ENCODE measurements at places on chromosomes 6 and 20. TPM values are rescaled to one million over a fixed set of nuclear protein-coding genes. Genes with fewer than 3 reads are reported as not detected.

GRCh38 chr6:31779908-31780307 is 2.8 kb upstream of the VWA7 start:
- no peaks in the 10 kb centered on the region for H3K27me3 ChIP-seq
- H3K4me3 ChIP-seq: no peak overlapping the region
- peaks cover 19% of the 10 kb centered on the region for H3K4me1 ChIP-seq
- no peak for DNase-seq
- peaks cover 49% of the 10 kb centered on the region for H3K36me3 ChIP-seq

GRCh38 chr6:33430991-33431879 is 11.4 kb downstream of the SYNGAP1 start:
- DNase-seq: peak; percentile 69
- H3K4me3 ChIP-seq: peak overlapping the region; percentile 9
- no peaks in the 10 kb centered on the region for H3K27me3 ChIP-seq
- H3K36me3 ChIP-seq: peaks cover 35% of the 10 kb centered on the region

DNA sequence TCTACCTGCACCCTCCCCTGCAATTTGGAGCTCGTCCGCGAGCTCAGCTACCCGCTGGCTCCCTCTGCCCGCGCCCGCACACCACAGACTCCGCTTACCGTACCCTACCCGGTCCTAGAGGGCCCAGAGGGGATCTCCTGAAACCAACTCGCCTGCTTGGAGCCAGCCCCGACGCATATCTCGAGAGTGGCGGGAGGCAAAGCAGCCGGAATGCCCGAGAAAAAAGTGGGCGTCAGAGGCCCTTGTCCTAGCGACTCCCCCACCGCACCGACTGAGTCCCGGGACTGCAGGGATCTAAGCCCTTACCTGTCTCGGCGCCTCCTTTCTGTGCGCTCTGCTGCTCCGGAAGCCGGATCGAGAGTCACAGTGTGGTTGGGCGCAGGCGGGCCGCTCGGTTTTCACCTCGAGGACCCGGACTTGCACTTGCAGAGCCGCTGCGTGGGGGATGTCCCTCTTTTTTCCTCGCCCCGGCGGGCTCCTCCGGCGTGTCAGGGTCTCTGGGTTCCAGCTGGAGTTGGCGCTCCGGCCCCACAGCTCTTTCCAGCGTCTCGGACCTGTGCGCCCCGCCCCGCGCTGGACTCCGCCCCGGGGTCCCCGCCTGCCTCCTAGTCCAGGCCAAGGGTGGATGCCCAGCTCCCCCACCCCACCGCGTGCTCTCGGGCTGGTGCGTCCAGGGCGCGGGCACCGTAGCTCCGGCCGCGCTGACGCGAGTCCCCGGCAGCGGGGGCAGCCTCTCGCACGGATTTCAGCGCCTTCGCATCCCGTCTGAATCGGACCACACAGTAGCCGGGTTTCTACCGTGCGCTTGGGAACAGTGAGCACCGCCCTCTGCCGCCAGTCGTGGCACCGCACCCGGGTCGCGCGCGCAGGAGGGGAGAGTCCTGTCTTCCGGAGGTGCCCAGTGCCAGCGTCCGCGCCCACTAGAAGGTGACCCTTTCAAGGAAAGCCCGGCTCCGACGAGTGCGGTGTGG is at the start of gene PROKR2:
TSS of gene PROKR2 (minus strand) at position 767 of the 971 bp plus-strand sequence. CDS start 2,585 bp downstream, outside the sequence.
- H3K4me3 ChIP-seq: peak within 1 kb of the TSS; percentile 17
- no peaks in the 10 kb centered on the region for H3K36me3 ChIP-seq
- H3K27ac ChIP-seq: no peak within 1 kb of the TSS
- peaks cover 2% of the 10 kb centered on the region for H3K4me1 ChIP-seq
- peaks cover 56% of the 10 kb centered on the region for H3K27me3 ChIP-seq

The TMEM244 gene
- not detected for total RNA-seq

GRCh38 chr6:143218233-143218632 is 157.5 kb downstream of the AIG1 start:
- no peaks in the 10 kb centered on the region for H3K4me1 ChIP-seq
- no peaks in the 10 kb centered on the region for H3K27me3 ChIP-seq
- no peak for DNase-seq
- H3K36me3 ChIP-seq: no peaks in the 10 kb centered on the region
- H3K27ac ChIP-seq: no peak overlapping the region

DNA sequence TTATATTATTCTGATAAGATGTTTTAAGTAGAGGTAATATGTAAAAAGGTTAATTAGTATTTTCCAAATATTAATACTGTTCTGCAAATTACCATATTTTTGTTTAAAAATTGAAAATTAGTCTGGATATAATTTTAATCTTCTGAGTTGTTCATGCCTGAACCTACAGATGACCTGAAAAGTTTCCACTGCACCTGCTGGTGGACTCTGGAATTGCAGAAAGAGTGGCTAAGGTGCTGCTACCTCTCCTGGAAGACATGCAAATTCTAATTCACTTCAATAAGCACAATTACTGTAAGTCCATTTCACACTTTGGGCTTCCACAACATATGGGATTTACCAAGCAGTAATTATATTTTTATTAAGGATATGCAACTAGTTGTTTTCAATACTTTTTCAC is 77.7 kb upstream of the OLIG3 start:
- no peak overlapping the region for H3K4me3 ChIP-seq
- no peaks in the 10 kb centered on the region for H3K4me1 ChIP-seq
- peak; percentile 45 for DNase-seq
- no peaks in the 10 kb centered on the region for H3K36me3 ChIP-seq
- no peak overlapping the region for H3K27ac ChIP-seq
- peaks cover 66% of the 10 kb centered on the region for H3K27me3 ChIP-seq

GRCh38 chr20:15289337-15289736 is 951.9 kb upstream of the FLRT3 start:
- H3K4me3 ChIP-seq: no peak overlapping the region
- DNase-seq: no peak
- no peak overlapping the region for H3K27ac ChIP-seq
- H3K36me3 ChIP-seq: no peaks in the 10 kb centered on the region

The VAPB gene
- 36.2 TPM for total RNA-seq

DNA sequence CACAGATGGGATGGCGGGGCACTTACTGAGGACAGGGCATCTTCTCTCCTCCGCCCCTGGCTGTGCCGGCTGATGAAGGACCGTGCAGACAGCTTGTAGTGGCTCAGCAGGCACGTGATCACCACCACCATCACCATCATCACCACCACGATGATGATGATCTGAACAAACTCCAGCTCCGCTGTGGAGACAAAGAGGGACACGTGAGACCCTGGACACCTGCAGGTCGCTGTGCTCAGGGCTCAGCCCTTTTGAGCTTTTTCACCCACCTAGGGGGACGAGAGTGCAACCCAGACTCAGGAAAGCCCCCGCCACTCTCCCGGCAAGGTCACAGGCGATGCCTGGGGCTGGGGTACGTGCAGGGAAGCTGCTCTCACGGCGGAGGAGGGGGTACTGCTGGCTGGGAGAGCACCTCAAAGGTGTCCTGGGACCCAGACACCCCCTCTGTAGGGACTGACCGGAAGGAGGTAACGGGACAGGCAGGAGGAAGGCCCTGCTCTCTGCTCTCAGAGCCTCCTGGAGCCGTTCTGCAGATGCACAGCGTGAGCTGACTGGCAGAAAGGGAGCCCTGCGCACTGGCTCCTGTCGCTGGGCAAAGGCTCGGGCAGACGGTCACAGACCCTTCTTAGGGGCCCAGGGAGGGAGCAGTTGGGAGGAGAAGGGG is 39.4 kb upstream of the ZBP1 start:
- H3K27ac ChIP-seq: no peak overlapping the region
- no peaks in the 10 kb centered on the region for H3K36me3 ChIP-seq
- H3K4me1 ChIP-seq: peaks cover 5% of the 10 kb centered on the region
- H3K4me3 ChIP-seq: no peak overlapping the region
- H3K27me3 ChIP-seq: no peaks in the 10 kb centered on the region

The PLCB4 gene
- not detected for total RNA-seq

- H3K4me3 ChIP-seq: no peak overlapping the region
- H3K27ac ChIP-seq: no peak overlapping the region
- no peaks in the 10 kb centered on the region for H3K36me3 ChIP-seq
- H3K4me1 ChIP-seq: peaks cover 4% of the 10 kb centered on the region
Measured at GRCh38 chr6:29995340-29995777, 53.0 kb downstream of the HLA-A start.

DNA sequence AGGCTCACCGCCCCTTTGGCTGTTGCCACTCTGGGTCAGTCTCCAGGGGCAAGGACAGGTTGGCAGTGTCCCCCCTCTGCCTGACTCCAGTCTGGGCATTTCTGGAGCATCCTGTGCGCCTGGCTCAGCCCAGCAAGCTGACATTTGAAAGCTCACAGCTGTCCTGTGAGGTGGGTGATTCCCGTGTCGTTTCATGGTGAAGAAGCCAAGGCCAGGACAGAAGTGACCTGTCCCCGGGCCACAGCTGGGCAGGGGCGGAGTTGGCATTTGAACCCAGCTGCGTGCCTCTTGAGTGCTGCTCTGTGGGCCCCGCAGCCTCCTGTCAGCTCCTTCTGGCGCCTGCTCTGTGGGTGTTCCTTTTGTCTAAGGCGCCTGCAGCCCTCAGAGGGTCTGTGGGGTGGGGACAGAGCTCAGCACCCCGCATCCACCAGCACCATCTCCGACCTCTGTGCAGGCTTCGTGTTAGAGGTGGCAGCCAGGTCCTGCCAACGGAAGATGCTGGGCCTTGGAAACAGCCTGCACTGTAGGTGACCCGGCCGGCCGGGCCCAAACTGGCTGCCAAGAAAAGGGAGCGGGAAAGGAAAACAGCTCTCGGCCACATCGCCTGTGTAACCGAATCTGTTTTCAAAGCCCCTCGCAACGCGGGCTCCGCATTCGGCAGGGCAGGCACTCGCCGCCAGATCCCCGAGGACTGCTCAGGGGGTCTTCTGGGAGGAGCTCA is 5.8 kb upstream of the GATA5 start:
- H3K27ac ChIP-seq: no peak overlapping the region
- H3K36me3 ChIP-seq: no peaks in the 10 kb centered on the region
- peaks cover 62% of the 10 kb centered on the region for H3K27me3 ChIP-seq
- no peaks in the 10 kb centered on the region for H3K4me1 ChIP-seq
- DNase-seq: no peak

The CD109 gene
- total RNA-seq: 24.4 TPM

GRCh38 chr6:31819871-31820299 is 4.5 kb downstream of the HSPA1A start:
- no peak for DNase-seq
- peaks cover 17% of the 10 kb centered on the region for H3K36me3 ChIP-seq
- no peaks in the 10 kb centered on the region for H3K27me3 ChIP-seq

The PRSS35 gene
- not detected for total RNA-seq

- H3K36me3 ChIP-seq: no peaks in the 10 kb centered on the region
- no peaks in the 10 kb centered on the region for H3K27me3 ChIP-seq
- H3K4me3 ChIP-seq: no peak overlapping the region
- DNase-seq: no peak
- H3K4me1 ChIP-seq: no peaks in the 10 kb centered on the region
Measured at GRCh38 chr20:62428002-62428372, 648 bp upstream of the RBBP8NL start.

GRCh38 chr6:26195376-26195923 is 108.2 kb downstream of the HFE start:
- H3K27me3 ChIP-seq: no peaks in the 10 kb centered on the region
- peak; percentile 80 for DNase-seq
- H3K36me3 ChIP-seq: peaks cover 6% of the 10 kb centered on the region
- peak overlapping the region; percentile 97 for H3K27ac ChIP-seq

The GPX5 gene
- not detected for total RNA-seq

DNA sequence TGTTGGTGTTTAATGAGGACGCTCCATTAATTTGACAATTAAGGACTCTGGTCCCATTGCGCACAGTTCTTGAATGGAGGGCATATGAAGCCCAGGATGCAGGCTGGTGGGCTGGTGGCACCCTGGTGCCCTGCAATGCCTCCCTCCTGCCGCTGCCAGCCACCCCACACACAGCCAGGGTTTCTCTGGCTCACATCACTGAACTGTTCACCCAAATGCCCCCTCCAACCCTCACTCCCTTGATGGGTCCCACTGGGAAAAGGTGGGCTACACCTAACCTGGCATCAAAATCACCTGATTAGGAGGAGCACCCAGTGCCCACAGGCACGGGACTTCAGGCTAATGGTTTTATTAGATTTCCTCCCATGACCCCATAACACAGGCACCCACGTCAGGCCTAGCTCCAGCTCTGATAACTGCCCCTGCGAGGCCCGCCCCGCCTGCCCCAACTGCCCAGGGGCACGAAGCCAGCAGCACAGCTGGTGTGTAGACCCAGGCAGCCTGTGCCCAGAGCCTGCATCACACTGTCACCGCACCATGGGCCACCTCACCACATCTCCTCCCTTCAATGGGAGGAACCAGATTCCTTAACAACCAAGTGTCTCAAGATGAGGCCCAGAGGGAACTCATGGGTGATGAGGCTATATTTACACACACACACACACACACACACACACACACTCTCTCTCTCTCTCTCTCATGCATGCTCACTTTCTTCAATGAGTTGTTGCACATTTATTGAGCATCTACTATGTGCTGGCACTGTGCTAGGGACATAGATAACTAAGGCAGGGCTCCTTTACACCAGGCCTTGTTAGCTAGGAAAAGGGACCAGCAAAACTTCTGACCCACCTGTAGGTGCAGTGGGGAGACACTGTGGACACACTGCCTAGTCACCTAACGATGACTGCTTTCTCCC is 107.3 kb downstream of the NOL4L start:
- DNase-seq: no peak
- no peak overlapping the region for H3K4me3 ChIP-seq
- H3K36me3 ChIP-seq: no peaks in the 10 kb centered on the region
- H3K4me1 ChIP-seq: peaks cover 2% of the 10 kb centered on the region

DNA sequence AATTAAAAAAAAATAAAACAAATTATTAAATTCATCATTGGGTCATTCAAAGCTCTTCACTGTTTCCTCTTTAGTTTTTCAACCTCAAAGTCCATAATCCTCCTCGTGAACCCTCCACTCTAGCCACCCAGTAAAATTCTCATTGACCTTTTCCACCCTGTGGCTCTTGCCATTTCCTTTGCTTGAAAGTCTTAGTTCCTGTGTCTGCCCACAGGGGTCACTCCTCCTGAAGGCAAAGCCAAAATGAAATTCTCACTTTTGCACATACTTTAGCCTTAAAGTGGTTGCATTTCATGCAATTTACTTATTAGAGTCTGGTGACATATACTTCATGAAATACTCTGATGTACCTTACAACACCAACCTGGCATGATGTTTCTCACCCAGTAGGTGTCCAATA is 263.7 kb downstream of the BMP2 start:
- no peaks in the 10 kb centered on the region for H3K36me3 ChIP-seq
- no peaks in the 10 kb centered on the region for H3K4me1 ChIP-seq
- no peak for DNase-seq
- no peak overlapping the region for H3K4me3 ChIP-seq
- H3K27me3 ChIP-seq: no peaks in the 10 kb centered on the region
- H3K27ac ChIP-seq: no peak overlapping the region

DNA sequence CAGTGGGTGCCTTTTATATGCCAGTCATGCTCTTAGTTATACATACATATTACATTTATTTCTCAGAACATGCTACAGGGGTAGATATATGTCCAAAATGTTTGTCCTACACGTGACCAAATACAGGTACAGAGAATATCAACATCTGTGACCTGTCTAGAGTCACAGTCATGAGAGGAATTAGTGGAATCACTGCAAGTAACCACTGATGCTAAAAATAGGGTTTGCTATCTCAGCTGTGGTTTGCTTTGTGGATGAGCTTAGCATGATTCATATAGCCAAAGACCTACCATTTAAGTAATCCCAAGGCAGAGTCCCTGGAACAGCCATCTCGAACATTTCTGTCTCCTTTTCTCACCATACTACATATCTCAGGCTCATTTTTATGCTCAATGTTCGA is 32.3 kb downstream of the GSTA3 start:
- no peak for DNase-seq
- H3K36me3 ChIP-seq: no peaks in the 10 kb centered on the region
- no peak overlapping the region for H3K27ac ChIP-seq
- H3K4me3 ChIP-seq: no peak overlapping the region
- H3K4me1 ChIP-seq: peaks cover 16% of the 10 kb centered on the region
- H3K27me3 ChIP-seq: peaks cover 32% of the 10 kb centered on the region

The PKHD1 gene
- total RNA-seq: not detected

GRCh38 chr6:83862776-83863471 is 3.4 kb downstream of the CYB5R4 start:
- peaks cover 25% of the 10 kb centered on the region for H3K4me1 ChIP-seq
- no peak for DNase-seq
- H3K27ac ChIP-seq: no peak overlapping the region
- peaks cover 39% of the 10 kb centered on the region for H3K36me3 ChIP-seq
